ENCODE measurements at places on chromosomes 3 and 15.

GRCh38 chr15:66430627-66431255, 44.0 kb downstream of the MAP2K1 start:
- DNase-seq, result no peak

GRCh38 chr15:91100814-91101607, 954 bp downstream of the SV2B start:
- DNase-seq, result no peak

- DNase-seq, result no peak
Observed at GRCh38 chr3:30078736-30079135, 527.7 kb upstream of the TGFBR2 start.

DNA sequence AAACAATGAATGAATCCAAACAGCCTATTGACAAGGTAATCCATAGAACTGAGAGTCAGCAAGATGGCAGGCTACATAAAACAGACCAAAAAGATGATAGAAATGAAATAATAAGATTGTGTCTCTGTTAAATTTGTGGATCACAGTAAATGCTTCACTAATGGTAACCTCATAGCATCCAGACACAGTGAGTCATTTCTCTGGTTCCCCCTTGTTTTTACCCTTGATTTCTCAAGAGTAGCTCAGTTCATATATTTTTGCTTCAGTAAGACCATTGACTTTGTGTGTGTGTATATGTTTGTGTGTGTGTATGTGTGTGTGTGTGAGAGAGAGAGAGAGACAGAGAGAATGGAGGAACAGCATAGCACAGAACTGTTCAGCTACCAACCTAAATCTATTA, 546.9 kb downstream of the RBMS3 start:
- no peak for DNase-seq

- DNase-seq, result no peak
Observed at GRCh38 chr15:74222240-74223119, 13.6 kb upstream of the CCDC33 start.

- no peak for DNase-seq
Observed at GRCh38 chr3:56375654-56376053, 92.6 kb downstream of the ERC2 start.

- DNase-seq, result no peak
Observed at GRCh38 chr3:25142609-25143355, 285.3 kb upstream of the RARB start.

DNA sequence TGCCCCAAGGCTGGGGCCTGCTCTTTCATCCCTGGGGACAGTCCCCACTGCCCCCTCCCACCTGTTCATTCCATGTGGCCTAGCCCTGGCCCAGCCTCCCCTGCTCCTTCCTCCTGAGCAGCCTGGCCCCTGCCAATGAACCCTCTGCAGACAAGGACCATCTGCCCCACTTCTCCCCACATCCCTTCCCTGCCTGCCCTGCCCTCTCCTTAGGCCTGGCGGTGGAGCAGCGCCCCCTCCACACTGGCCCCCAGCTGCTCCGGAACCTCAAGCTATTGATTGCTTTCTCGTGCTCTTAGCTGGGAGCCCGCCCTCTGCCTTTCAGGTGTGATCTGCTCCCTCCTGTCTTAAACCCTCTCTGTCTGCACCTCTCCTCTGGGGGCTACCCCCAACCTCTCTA, 8.0 kb downstream of the PLXNA1 start:
- DNase-seq, result no peak

DNA sequence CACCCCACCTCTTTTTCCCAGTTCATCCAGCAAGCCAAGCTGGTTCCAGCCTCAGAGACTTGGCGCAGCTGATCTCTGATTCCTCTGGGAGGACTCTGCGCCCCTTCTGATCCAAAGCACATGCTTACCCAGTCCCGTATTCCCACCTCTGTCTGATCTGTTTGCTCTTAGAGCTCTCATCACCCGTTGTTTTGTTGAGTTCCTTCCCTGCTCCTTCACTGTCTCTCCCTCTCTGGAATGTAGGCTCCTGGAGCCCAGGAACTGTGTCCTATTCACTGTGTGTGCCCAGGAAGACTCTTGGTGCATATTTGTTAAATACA, 1.3 kb upstream of the ZXDC start:
- no peak for DNase-seq

GRCh38 chr3:31106204-31106603, 211.7 kb upstream of the GADL1 start:
- peak; percentile 18 for DNase-seq

DNA sequence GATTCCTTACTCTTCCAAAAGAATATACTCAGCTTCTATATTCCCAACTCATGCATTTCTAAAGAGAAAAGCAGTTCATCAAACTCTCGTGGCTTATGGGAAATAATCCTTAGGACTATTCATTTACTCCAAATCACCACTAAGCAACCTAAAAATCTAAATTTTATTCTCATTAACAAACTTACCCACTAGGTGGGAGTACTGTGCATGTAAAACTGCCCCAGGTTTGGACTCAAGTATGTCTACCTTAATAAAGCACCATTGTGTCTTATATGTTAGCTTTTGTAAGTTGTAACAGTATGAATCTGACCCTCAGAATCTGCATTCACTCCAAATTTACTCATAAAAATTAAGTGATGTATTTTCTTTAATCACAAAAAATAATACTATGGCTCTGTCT, 25.3 kb downstream of the RAD18 start:
- DNase-seq, result no peak

- DNase-seq, result no peak
Observed at GRCh38 chr3:78025916-78026315, 986.0 kb downstream of the ROBO2 start.

DNA sequence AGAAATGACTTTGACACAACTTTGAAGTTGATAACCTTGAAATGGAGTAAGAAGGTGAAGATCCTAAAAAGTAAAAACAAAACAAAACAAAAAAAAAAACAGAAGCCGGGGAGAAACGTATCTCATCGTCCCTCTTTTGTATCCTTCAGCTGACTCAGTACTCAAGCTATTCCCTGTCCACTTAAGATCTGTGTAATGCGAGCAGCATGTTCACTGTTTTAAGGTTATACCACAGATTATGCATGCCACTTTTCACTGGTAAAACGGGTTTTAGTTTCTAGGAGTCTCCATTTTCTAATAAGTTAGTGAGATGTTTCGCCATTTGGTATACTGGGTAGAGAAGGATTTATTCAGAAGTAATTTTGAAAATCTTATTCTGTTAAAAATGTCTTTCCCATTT, 324.3 kb downstream of the FEZF2 start:
- DNase-seq, result no peak

- DNase-seq, result no peak
Observed at GRCh38 chr15:77634266-77634962, 1.7 kb upstream of the LINGO1 start.

- DNase-seq, result no peak
Observed at GRCh38 chr3:54712539-54712938, 215.3 kb downstream of the LRTM1 start.

GRCh38 chr3:117543521-117543920, 833.9 kb downstream of the TUSC7 start:
- no peak for DNase-seq
